Stimulated activated CD8-positive, alpha-beta memory T cell treated with anti-CD3 and anti-CD28 coated beads, Interleukin-4, amount 100 ng/mL, for 4 hours (primary cell): ENCODE measurements at places on chromosomes 3 and 15.

- no peak for DNase-seq
These were observed 52.3 kb downstream of the NCEH1 start for GRCh38 chr3:172658344-172659245.

DNA sequence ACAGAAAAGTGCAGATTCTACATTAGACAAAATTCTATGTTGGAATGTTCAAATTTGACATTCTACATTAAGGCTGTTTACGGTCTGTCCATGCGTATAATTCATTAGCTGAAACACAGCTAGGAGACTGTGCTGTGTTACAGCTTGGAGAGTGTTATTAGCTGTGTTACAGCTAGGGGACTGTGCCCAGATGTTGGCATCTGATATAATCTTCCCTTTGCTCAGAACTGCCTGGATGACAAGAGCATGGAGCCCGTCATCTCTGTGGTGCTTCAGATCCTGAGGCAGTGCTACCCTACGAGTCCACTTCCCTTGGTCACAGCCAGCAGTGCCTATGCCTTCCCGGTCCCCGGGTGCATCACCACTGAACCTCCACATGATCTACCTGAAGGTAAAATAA lies 177.0 kb downstream of the AGBL1 start:
- no peak for DNase-seq

GRCh38 chr3:115275896-115276295 lies 128.8 kb upstream of the ZBTB20 start:
- no peak for DNase-seq

DNA sequence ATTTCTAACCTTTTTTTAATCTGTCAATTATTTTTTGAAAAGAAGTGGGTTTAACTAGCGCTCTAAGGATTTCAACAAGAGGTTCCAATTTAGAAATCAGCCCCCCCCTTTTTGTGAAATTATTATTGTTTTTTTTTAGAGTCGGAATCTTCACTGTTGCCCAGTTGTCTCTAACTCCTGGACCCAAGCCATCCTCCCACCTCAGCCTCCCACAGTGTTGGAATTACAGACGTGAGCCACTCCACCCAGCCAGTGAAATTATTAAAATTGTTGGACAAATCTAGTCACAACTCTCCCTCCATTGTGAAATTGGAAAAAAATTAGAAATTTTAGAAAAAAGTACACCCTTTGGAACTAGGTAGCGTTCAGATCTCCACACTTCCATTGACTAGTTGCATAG lies 2.5 kb downstream of the AKAP13 start:
- no peak for DNase-seq

- no peak for DNase-seq
These were observed 147.8 kb upstream of the IL12A start for GRCh38 chr3:159840703-159841299.

GRCh38 chr3:106157411-106157810 lies 288.6 kb upstream of the CBLB start:
- DNase-seq = no peak
